Activated CD4-positive, alpha-beta T cell treated with anti-CD3 and anti-CD28 coated beads, Interleukin-2, amount 50 U/mL, for 48 hours (primary cell): ENCODE measurements at places on chromosomes 16 and 17.
A peak's percentile ranks its signal among the peaks of the same experiment; 100 is the strongest.

- no peak for DNase-seq
Observed at GRCh38 chr16:79509211-79509631, 91.3 kb downstream of the MAF start.

DNA sequence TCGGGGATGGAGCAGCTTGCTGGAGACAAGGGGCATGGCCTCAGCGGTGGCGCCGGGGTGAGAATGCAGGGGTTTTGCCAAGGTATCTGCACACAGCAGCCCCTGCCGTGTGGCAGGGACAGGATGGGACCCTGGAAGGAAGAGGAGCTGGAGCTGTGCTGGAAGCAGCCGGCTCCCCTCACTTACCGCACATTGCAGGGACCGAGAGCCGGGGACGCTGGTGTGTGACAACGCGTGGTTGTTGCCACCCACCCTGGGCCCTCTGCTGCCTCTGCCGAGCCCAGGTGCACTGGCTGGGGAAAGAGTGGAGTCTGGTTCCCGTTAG lies 3.0 kb downstream of the NUBP2 start:
- DNase-seq = no peak

GRCh38 chr17:42153919-42154742 lies 658 bp downstream of the RAB5C start:
- no peak for DNase-seq

- DNase-seq = no peak
Observed at GRCh38 chr17:74259667-74260524, 14.1 kb upstream of the DNAI2 start.

- no peak for DNase-seq
Observed at GRCh38 chr17:43025290-43025657, 243 bp downstream of the RND2 start.

GRCh38 chr17:76545918-76546555 lies 6.2 kb downstream of the PRCD start:
- DNase-seq = no peak

DNA sequence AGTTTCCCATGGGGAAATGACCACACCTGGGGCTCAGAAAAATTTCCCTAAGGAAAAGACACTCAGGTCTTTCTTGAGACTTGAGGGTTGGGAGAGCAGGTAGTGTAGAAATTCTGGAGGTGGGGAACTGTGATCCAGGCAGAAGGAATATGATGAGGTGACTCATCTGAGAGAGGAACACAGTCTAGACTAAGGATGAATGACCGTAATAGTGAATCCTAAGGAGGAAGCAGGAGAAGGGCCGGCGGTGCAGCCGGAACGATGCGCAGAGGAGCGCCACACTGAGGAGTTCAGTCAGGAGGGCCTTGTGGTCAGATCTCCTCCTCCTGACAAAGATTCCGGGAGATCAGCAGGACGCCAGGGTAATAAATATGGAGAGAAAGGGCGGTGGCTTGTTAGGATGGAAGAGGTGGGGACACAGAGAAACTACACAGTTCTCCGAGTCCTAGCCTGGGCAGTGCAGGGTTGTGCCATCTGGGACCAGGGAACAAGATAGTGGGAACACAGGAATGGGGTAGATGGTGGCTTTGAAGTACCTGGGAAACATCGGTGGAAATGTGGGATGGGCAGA lies 135.6 kb downstream of the PARN start:
- DNase-seq = no peak

DNA sequence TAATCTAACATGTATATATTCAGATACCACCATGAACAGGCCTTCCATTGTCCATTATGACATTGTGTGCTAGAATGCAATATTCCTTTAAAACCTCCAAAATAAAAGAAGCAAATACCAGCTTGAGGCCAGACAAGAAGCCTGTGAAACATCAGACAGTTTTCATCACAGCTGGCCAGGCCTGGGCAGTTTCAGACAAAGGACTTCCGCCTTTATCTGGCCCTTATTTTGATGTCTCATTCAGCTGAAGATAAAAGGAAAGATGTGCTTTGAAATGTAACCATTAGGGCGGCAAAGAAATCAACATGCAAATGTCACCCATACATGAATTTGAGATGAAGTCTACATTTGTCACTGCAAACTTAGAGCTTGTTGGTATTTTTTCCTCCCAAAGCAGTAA lies 737.5 kb downstream of the KCNJ2 start:
- no peak for DNase-seq

- DNase-seq = peak; percentile 65
Observed at GRCh38 chr17:2400474-2400866, 390 bp downstream of the MNT start.

- DNase-seq = peak; percentile 38
Observed at GRCh38 chr16:89031715-89032659, 55.0 kb upstream of the CBFA2T3 start.

DNA sequence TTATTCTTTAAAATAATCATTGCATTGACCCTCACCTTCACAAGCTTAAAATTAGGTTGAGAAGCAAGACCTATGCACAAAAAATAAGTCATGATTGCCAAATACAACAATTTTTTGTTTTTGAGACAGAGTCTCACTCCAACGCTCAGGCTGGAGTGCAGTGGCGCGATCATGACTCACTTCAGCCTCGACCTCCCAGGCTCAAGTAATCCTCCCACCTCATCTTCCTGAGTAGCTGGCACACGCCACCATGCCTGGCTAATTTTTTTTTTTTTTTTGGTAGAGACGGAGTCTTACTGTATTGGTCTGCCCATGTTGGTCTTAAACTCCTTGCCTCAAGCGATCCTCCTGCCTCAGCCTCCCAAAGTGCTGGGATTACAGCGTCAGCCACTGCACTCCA lies 24.2 kb downstream of the ZNF652 start:
- DNase-seq = no peak
